Dorsolateral prefrontal cortex (tissue), 122 donors: ENCODE measurements at places on chromosomes 1 and 21.
A peak's percentile ranks its signal among the peaks of the same experiment; 100 is the strongest.

DNA sequence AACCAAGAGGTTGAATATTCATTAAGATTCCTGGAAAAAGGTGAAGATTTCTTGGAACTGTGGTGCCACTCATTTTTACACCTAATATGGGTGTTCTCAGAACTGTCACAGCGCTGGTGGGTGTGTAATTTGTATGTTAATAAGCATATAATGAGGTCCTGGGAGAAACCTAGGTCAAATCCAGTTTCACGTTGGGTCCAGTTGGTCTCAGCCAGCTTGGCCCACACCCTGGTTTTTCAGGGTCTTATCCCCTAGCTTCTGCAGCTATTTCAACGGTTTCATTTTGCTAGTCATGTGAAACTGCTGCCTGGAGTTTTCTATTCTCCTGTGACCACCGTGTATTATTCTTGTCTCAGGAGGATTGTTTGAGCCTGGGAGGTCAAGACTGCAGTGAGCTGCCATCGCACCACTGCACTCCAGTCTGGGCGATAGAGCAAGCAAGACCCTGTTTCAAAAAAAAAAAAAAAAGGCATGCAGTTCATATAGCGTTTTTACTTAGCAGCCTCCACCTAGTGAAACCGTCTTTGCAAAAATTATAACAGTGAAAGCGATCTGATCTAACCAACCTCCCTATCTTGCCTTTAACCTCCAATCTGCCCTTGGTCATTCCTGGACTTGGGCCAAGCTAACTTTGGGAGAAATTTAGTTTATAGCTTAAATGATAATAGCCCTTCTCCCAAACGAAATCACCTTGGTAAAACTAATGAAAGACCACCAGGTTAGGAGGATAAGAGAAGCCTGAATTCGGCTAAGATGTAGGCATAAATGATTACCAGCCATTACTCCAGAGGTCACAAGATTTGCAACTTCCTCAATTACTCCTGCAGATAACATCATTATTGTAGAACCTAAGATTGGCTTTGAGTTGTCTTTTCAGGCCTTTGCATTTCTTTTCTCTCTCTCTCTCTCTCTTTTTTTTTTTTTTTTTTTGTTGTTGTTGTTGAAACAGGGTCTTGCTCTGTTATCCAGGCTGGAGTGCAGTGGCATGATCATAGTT is 44.0 kb downstream of the PTAFR start:
- DNase-seq: peak; percentile 2

DNA sequence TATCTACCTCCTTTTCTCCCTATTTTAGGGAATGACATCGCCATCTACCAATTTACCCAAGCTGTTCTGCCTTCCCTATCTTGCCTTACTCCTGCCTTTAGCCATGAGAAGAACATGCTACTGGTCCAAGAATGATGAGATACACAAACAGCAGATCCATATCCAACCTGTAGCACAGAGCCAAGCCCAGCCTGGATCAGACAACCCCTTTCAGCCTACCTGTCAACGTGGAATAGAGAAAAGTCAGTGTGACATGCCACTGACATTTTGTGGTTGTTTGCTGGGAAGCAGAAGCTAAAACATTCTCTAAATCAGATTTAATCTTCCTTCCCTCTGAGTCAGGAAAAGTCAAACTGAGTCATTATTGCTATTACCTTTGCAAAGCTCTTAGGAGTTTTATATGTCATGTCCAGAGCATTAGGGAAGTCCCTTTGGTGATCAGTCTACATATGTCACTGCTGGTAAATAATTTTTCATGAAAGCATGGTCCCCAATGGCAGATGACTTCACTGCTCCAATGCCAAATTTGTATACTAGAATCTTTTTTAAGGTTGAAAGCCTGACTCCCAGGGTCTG is 143.1 kb downstream of the TPR start:
- DNase-seq: no peak

GRCh38 chr1:111446546-111446945 is 2.5 kb downstream of the WDR77 start:
- DNase-seq: no peak

DNA sequence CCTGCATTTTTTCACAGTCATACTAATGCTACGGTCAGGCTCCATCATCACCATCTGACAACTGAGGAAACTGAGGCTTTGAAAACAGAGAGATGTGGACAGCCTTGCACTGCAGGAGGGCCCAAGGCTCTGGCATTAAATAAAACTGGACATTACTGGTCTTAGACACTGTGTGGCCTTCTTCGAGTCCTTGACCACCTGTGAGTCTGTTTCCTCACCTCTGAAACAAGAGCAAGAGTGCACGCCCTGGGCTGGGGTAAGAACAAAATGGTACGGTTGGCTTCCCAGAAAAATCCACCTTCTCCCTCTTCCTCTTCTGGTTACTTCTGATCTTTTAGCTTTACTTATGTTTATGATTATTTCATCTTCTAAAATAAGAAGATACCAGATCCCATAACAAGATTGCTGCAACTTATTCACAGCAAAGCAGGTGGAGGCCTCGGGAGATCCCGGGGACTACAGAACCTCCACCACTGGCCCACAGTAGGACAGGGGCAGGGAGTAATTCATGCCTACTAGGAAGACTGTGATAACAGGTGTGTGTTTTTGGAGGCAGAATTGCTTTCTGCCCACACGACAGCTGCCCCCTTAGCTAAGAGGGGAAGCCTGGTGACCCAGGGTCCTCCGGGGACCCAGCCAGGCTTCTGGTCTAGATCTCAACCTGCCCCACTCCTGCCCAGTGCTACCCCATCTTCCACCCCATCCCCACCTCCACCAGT is 156.4 kb upstream of the EDN2 start:
- no peak for DNase-seq

DNA sequence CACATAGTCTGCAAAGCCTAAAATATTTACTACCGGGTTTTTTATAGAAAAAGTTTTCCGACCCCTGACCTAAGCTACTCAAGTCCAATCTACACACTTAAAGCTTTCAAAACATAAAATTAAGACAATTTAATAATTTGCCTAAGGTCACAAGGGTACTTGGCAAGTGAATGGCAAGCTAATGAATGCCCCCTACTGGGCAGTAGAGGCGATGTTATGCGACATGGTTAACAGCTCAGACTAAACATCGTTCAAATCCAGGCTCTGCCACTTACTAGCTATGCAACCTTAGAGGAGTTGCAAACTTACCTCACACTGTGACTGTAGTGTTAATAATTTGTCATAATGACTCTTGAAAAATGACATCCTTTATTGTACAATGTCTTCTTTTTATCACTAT is 317.2 kb upstream of the NFIA start:
- DNase-seq: no peak

DNA sequence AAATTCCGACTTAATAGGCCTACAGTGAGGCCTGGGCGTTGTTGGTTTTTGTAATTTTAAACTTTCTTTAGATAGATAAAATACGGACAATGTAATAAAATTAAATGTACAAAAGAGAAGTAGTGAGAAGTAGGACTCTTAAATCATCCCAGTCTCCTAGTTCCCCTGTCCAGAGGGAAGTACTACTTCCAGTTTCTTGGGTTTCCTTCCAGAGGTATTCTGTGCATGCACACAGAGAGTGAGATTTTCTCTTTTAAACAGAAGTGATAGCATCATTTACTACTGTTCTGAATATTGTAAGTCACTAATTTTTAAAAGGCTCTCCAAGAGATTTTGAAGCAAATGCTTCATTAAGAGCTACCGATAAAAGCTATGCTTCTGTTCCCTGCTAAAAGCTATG is 7.2 kb upstream of the FNBP1L start:
- no peak for DNase-seq

GRCh38 chr1:236868625-236869467 is 73.8 kb downstream of the MTR start:
- DNase-seq: no peak

- DNase-seq: no peak
Observed at GRCh38 chr1:204598319-204598969, 82.2 kb downstream of the MDM4 start.

- DNase-seq: no peak
Observed at GRCh38 chr1:211761400-211761799, 69.2 kb downstream of the LPGAT1 start.
